ENCODE measurements at places on chromosomes 6 and 20.
A peak's percentile ranks its signal among the peaks of the same experiment; 100 is the strongest.

DNA sequence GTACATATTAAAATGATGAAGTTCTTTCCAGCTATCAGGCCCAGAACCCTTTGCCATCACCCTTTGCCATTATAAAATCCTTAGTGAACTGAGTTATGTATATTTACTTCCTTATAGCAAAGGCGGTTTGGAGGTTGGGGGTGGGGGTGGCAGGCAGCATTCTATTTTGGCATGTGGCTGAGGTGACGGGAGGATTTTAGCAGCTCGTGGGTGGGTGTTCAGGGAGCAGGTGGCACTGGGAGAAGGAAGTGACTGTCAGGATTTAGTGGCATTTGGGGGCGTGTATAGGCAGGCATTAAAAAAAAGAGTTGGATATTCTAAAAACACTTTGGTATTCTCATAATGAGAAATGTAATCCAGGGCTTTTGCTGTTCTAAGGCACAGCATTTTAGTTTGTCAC lies 150.7 kb downstream of the RIMS1 start:
- no peak for DNase-seq

- DNase-seq = no peak
Measured at GRCh38 chr20:10119336-10119735, 84.5 kb downstream of the ANKEF1 start.

- DNase-seq = no peak
Measured at GRCh38 chr6:35096129-35096862, 44.8 kb downstream of the TCP11 start.

GRCh38 chr6:80214436-80215022 lies 108.1 kb downstream of the BCKDHB start:
- DNase-seq = peak; percentile 29

DNA sequence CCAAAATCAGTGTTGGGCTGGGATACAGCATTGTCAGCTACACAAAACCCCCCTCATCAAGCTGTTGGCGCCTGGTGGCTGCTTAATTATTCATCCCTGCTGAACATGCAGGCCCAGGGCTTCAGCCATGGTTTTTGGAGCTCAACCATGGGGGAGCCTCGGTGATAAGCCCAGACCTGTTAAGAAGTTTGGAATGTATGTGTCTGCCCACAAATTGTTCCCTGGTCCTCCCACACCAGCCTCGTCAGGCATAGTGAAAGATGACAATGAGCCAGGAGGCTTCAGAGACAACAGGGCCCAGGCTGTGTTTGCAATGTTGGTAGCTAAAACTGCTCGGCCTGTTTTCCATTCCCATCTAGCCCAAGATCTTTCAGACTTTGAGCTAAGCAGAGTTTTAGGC lies 34.8 kb upstream of the SIRPA start:
- DNase-seq = no peak

DNA sequence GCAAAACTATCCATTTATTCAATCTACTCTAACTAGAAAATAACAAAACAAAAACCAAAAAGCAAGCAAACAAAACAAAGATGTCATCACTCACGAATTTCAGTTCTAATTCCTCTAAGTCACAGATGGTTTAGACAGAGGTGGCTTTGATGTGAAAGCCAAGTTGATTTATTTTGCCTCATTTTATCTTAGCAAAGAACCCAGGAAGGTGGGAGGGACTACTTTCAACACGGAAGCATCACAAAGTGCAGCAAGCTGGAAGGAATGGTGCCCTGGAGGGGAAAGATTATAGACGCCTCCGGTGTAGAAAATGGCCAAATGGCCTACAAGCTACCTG lies 88.4 kb downstream of the LAMP5 start:
- no peak for DNase-seq

- no peak for DNase-seq
Measured at GRCh38 chr20:10483691-10484090, 48.6 kb downstream of the SLX4IP start.

DNA sequence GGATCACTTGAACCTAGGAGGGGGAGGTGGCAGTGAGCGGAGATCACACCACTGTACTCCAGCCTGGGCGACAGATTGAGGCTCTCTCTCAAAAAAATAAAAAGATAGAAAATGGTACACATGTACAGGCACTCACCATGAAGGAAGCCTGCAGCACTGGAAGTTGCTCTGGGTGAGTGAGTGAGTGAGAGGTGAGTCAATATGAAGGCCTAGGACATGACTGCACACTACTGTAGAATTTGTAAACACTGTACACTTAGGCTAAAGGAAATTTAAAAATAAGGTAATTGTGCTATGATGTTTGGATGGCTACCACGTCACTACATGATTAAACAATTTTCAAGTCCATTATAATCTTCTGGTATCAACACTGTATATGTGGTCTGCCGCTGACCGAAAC lies 216.2 kb downstream of the FOXC1 start:
- DNase-seq = no peak

DNA sequence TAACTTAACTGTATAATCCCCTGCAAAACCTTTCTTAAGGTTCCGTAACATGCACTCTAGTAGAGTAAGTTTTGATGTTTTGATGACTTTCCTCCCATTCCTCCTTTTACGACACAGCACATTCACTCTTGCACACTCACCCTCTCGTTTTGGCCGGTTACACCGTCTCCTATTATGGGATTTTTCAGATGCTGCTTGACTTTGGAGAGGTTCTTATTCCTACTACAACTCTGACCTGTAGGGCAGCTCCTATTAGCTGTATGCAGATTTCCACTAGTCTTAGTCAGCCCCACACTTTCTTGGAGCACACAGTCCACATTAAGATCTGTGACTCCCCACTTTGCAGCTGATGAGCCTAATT lies 223.7 kb upstream of the SYNCRIP start:
- no peak for DNase-seq

- no peak for DNase-seq
Measured at GRCh38 chr6:38974389-38975151, 74.0 kb upstream of the GLP1R start.

- no peak for DNase-seq
Measured at GRCh38 chr6:43246301-43247113, 3.2 kb downstream of the TTBK1 start.

DNA sequence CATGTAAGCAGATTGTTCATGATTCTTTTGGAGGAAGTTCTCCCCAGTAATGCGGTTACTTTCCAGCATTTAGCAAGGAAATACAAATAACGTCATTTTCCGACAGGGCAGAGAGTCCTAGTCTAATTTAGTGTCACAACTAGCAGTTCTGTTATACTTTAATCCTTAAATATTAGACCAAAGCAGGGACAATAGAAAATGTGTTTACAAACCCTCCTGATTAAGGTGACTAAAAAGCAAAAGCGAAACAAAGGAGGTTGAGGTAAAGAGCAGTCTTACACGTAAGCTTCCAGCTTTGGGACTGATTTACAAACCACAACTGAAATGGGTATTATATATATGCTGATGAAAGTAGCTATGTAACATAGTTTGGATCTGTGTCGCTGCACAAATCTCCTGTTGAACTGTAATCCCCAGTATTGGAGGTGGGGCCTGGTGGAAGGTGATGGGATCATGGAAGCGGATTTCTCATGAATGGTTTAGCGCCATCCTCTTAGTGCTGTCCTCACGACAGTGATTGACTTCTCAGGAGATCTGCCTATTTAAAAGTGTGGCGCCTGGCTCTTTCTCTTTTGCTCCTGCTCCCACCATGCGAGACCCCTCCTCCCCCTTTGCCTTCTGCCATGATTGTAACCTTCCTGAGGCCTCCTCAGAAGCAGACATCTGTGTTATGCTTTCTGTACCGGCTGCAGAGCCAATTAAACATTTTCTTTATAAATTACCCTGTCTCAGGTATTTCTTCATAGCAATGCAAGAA lies 81.9 kb downstream of the PLCB1 start:
- peak; percentile 11 for DNase-seq

GRCh38 chr20:32563311-32564272 lies 21.5 kb downstream of the NOL4L start:
- DNase-seq = no peak

All from naive thymus-derived CD4-positive, alpha-beta T cell (primary cell).